ENCODE measurements at places on chromosomes 6 and 20.

DNA sequence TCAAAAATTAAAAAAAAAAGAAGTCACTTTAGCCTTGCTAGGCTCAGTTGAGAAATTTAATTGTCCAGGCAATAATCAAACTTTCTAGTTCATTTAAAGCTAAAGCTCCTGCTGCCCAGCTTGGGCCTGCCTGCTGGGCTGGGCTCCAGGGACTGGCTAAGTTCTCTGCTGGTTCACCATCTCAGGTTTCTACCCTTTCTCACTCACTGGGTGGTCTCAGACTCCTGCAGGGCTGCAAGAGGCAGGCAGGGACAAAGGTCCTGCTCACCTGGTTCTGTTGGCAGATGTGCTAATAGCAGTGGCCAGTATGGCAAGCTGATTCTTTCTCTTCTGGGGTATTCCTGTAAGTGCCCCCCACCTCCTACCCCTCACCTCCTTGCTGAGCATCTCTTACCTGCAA is 21.2 kb upstream of the RTF2 start:
- no peak for DNase-seq

DNA sequence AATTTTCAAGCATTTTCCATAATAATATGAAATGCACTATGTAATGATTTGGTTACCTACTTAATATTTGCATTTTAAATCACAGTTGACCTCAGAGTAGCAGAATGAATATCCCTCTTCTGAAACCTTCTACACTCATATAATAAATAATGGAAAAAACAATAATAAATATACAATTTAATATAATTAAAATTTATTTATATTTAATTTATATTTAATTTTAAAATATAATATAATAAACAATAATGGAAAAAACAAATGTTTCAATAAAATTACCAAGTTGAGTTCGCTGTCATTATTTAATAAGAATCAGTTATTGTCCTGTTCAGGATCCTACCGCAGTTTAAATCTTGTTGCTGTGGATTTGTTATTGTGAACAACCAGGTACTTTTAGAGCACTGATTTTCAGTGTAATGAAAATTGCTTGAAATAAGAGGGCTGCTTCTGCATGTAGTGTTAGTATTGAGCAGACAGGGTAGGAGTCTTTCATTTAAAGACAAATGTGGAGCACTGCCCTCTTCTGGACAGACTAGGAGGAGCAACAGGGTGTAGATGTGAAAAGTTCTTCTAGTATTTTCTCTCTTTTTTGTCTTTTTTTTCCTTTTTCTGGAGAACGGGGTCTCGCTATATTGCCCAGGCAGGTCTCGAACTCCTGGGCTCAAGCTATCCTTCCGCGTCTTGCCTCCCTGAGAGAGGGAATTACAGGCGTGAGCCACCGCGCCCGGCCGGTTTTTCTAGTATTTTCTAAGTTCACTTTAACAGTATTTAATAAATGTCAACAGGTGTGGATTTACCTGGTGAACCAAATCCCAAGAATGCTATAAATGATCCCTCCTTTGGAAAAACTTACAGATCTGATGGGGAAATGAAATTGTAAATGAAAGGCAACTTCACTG is 13.6 kb downstream of the TRAPPC3L start:
- DNase-seq, result peak; percentile 39

GRCh38 chr6:37507077-37507476 is 7.4 kb upstream of the CCDC167 start:
- no peak for DNase-seq

DNA sequence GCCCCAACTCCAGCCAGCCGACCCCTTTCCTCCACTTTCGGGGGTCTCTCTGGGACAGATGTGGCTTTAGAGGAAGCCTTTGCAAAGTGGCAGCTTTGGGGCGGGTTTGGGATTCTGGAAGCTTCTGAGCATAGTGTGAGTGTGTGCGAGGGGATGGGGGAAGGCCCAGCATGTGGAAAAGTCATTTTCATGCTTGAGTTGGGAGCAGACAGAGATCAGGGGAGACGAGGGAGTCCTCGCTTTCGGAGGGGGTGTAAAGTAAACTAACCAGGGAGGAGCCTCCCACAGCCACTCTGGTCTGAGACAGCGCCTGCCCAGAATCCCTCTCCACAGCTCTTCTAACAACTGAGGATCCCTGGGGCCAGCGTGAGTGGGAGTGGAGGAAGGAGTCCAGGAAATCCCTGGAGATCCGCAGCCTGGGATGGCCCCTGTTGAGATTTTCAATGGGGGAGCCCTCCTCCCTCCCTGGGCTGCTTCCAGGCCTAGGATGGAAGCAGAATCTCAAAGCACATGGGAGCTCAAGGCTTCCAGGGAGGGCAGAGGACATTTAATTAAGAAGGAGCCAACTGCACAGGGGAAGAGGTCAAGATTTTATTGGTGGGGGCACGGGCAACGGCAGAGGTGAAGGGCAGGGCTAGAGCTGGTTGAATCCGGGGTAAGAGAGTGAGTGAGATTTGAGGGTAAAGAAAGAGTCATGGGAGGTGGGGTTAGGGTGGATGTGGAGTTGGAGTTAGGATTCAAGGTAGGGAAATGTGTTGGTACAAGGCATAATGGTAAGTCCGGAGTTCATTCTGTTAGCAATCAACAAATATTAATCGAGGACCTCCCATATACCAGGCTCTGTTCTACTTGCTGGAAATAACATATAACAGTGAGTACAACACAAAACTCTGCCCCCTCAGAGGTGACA is 102.3 kb upstream of the FOXP4 start:
- no peak for DNase-seq
